ENCODE measurements at places on chromosomes 1 and 21.

GRCh38 chr1:243461700-243462099 lies 205.9 kb downstream of the SDCCAG8 start:
- DNase-seq, result no peak

DNA sequence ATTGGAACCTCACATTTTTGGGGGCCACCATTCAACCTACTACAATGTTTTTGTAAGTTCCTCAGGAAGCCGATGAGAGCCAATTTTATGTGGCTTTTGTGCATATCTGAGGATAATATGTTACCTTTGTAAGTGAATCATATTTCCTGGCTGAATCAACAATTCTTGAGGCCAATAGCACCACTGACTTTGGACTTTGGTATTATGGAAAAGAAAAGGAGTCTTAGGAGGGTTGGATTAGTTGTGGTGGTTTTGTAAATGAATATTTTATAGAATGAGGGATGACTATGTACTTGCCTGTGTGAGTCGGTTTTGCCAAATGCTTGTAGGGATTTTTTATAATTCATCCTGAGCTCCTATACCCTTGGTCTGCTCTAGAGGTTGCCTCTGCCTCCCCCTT lies 181.5 kb upstream of the HMGB4 start:
- DNase-seq, result no peak

- DNase-seq, result no peak
These were observed 46.3 kb upstream of the IRF2BP2 start for GRCh38 chr1:234656070-234656895.

- no peak for DNase-seq
These were observed at the start of gene PTPN14 for GRCh38 chr1:214551436-214552173. PTPN14 (minus strand) TSS chr1:214551602; CDS start chr1:214464803, 86,799 bp downstream.

DNA sequence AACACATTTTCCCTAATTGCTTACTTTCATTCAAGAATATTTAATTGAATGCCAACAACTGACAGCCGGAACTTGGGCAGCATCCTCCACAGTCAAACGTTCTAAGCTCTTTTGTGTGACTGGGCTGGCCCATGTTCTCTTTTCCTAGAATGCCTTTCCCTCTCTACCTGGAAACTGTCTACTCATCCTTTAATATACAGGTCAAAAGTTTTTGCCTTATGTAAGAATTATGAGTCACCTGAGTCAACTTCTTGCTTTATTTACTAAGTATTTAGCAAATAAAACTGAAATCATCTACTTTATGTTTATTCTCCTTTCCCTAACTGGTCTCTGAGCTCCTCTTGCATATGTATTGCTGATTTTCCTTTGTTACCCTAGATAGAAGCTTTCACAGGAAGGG lies 172.2 kb downstream of the CHRM3 start:
- DNase-seq, result no peak

DNA sequence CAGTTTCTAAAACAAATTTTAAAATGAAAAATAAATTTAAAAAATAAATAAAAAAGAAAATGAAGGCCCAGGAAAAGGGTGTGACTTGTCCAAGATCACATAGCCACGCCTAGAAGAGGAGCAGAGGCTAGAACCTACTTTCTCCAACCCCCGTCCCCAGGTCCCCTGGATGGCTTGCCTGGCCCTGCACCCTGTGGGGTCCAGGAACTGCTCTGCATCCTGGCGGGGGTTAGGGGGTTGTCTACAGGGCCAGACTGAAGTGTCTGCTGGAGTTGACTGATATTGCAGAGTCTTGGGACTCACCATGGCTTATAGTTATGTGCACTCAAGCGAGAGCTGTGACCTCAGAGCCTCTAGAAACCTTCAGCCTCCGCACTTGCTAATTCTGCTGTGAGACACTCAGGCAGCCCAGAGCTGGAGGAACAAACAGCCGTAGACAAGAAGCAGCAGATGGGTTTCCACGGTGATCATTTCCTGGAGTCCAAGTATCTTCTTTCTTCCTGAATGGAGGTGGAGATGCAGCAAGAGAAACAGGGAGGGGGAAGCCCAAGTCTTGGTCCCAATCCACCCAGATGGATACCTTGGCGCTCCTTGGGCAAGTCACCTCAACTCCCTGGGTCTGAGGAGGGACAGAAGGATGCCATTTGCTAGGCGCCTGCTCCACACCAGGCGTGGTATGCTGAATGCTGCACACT lies 5.2 kb upstream of the EXTL1 start:
- DNase-seq, result no peak

DNA sequence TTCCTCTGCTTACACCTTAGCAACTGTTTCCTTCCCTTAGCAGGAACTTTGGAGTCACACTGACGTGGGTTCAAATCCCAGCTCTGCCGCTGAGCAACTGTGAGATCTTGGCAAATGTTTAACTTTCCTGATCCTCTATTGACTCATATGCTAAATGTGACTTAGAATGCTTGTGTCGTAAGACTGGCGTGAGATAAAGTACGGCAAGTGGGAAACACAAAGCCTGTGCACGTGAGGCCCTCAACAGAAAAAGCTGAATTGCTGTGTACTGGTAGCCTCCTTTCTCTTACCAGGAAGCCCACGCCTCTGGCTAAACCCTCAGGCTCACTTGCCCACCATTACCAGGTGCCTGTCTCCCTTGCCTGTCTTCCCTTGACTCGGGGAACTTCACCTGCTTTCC lies 135.4 kb upstream of the TNR start:
- no peak for DNase-seq

DNA sequence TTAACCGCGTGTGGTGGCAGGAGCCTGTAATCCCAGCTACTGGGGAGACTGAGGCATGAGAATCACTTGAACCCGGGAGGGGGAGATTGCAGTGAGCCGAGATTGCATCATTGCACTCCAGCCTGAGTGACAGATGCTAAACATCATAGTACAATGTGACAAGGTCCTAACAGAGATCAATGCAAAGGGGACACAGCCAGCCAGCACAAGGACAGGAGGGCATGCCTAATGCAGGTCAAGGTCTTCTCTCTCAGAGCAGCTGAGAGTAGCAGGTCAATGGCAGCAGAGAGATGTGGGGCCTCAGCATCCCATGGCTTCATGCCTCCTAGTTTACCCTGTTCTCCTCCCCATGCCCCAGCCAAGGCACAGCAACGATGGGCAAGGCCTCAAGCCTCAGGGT lies 3.0 kb upstream of the SMIM11 start:
- no peak for DNase-seq

DNA sequence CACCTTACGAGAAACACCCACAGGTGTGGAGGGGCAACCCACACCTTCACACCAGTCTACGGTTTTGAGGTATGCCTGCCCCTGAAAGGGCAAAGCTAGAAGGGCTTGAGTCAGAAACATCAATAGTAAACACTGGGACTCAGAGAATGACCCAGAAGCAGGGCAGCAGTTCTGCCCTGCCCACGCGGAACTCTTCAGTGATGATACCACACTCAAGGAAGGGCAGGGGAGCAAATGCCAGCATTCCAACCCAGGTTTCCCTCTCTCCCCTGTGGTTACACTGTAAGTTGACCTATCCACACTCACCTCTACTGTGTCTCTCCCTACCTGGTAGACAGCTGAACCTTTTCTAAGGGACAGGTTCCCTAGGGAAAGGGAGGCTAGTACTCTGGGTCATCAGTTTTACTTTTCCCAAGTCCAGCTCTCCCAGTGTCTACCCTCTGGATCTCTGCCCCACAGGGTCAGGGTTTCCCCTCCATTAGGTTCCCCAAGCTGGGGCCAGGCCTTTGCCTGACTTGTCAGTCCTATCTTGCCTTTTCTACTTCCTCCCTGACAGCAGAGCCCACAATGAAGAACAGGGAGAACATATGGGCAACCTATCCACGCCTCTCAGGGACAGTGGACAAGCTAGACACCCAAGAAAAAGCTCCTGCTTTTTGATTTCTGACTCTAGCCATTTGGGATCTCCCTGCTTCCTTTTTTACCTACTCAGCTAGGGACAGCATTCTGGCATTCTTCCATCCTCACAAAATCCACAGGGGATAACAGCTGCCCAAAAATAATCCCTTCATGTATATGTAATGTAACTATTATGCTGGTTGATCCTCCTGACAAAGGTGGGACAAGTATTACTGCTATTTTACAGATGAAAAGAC lies 3.0 kb downstream of the F11R start:
- DNase-seq, result no peak

GRCh38 chr1:204357551-204358490 lies 1.9 kb downstream of the PLEKHA6 start:
- no peak for DNase-seq

DNA sequence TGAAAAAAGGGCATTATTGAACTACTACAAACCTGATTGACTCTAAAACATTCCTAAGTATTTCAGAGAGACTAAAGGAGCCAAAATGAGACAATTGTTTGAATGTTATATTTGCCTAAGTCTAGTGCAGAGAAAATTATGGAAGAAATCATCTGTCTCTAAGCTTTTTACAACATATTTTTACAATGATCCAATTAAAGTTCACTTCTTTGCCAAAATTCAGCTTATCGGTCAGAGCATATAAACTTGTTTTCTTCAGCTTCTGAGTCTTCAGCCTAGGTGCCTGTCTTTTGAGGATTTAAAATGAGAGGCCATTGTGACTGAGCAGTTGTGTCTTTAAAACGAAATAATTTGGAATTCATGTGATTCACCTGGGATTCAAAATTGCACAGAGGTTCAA lies 181.2 kb upstream of the SGIP1 start:
- no peak for DNase-seq

DNA sequence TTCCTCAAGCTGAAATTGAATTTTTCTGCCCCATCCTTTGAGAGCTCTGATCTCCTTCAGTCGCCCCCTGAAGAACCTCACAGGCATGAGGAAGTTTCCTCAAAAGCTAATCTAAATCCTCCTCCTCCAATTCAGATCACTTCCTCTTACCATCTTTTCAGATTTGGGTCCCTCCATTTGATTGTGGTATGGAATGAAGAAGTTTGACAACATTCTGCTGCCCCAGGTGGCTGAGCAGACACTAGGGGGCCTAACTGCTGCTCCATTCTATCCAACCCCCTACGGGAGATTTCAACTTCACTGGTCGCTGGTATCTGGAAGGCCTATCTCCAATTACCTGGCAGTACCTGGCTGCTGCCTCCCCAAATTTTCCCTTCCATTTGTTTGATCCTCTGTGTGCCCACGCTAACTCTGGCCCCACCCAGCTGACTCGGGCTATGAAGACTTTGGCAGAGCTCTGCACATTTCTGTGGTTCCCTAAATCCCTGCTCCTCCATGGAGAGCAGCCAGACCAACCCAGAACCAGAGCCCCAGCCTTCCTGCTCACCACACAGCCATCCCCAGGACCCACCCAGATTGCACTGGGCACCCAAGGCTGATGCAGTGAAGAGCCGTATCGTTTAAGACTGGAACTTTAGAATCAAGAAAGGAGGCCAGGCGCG lies 7.8 kb downstream of the IRF6 start:
- DNase-seq, result no peak

GRCh38 chr1:235624721-235625333 lies 24.8 kb downstream of the GNG4 start:
- no peak for DNase-seq

GRCh38 chr1:198253259-198253658 lies 96.5 kb downstream of the NEK7 start:
- DNase-seq, result no peak

- no peak for DNase-seq
These were observed 380 bp downstream of the TFF2 start for GRCh38 chr21:42350318-42350910.

- no peak for DNase-seq
These were observed 155.6 kb upstream of the ZNF648 start for GRCh38 chr1:182217071-182217470.

- no peak for DNase-seq
These were observed 538 bp downstream of the GBP2 start for GRCh38 chr1:89125240-89125912.

DNA sequence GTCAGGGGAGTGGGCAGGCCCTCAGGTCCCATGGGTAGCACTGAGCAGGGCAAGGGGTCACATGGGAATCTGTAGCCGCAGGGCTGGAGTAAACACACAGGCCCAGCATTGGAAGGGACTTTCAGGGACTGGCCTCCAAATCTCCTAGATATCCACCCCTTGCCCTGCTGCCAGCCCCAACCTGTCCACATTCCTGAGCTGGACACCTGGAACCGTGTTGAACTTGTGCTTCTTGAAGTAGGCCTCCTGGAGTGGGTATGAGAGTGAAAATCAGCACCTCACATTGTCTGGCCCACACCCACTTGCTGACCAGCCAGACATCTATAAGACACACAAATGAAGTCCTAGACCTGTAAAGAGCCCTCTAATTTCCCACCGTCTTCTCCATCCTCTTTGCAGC lies 7.7 kb downstream of the POMGNT1 start:
- no peak for DNase-seq

DNA sequence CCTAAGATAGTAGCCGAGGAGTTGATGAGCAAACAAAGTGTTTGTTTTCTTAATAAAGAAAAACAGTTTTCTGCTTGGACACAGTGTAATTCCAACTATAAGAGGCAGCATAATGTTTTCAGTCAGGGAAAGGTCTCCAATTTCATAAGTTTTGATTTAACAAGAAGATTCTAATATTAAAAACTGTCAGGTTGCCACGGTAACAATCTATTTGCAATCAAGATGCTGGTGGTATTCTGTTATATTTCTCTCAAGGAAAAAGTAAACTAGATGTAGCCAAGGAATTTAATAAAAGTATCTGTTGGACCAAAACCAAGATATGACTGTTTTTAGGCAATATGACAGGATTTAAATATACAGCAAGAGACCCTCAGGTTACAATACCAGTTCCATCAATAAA lies 211.7 kb downstream of the SMYD3 start:
- DNase-seq, result no peak

DNA sequence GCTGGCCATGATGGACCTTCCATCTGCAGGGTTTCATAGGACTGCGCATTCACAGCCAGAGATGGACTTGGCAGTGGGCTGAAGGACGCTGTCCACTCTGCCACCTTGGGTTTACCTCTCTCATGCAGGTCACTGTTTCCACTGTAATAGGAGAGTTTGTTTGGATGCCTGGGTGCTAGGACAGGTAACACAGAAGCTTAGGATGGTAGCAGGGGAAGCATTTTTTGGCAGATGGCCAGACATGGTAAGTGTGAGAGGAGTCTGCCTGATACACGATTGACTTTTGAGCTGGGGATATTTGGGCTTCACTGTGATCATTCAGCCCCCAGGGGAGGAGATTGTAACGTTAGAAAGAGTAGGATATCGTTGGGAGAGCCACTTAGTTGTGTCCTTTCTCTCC lies 11.8 kb downstream of the PSEN2 start:
- no peak for DNase-seq

DNA sequence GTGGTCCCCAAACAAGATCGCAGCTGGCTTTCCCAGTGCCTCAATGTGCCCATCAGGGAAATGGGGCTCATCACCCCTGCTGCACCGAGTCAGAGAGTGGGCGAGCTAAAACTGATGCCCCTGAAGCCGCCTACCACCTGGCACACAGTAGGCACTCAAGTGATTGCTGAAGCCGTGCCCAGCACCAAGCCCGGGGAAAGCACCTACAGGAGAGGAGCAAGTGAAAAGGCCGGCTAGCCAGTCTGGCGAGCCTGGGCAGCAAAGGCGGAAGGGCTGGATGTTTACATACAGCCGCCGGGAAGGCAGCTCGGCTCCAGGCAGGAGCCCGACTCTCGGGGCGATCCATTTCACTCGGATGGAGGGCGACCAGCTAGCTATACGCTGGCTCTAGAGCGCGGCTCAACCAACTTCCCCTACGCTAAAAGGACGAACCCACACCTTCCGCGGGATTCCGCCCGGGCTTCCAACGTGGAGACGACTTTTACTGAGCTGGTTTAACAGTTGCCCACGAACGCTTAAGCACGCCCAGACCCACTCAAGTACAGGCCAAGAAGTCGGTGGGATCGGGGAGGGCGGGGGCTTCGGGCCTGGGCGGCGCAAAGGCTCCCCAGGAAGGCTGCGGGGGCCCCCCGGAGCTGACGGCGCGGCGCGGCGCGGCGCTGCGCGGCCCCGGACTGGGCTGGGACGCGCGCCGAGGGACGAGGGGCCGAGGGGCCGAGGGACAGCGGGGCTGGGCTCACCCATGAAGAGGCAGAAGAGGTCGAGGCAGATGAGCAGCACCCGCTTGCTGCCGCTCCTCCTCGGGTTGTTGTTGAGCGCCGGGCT lies 1.0 kb downstream of the PLPP3 start:
- no peak for DNase-seq

Measured in stimulated activated CD8-positive, alpha-beta memory T cell treated with anti-CD3 and anti-CD28 coated beads, Interleukin-15, amount 100 ng/mL, for 4 hours (primary cell).